ENCODE measurements at places on chromosomes 5 and 9.

- DNase-seq = no peak
Observed at GRCh38 chr9:117121316-117121715, 293.5 kb downstream of the ASTN2 start.

GRCh38 chr5:151683986-151684588, 2.6 kb downstream of the SPARC start:
- no peak for DNase-seq

DNA sequence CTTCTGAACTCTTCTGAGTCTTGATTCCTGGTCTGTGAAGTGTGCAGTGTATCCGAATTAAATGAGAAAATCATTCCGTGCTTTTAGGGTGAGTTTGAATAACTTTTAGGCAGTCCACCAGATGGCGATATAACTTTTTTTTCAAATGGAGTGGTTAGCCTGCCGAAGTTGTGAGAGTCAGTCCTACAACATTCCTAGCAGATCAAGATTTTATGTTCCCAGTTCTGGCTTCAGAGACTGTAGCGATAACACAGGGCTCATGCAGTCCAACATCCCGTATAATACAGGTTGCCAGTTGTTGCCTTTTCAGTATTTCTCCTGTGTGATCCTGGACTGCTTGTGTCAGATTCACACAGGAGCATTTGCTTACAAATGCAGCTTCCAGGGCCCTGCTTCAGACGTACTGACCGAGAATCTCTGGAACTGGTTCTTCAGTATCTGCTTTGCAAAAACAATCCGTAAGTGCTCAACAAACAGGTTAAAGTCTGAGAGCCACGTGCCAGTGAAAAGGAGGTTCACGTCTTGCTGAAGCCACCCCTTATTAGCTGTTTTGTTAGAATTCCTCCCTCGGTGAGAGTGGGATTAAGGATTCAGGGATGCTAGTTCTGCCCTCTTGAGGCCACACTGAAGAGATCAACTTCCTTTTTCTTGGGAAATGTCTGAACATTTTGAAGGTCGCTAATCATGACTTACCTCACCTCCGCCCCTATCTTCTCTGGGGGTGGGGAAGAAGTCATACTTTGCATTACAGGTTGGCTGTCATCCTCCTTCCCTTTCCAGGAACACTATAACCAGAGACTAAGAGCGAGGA, 22.8 kb downstream of the SMIM3 start:
- DNase-seq = peak; percentile 41

GRCh38 chr5:37685816-37686215, 154.0 kb downstream of the GDNF start:
- DNase-seq = no peak

DNA sequence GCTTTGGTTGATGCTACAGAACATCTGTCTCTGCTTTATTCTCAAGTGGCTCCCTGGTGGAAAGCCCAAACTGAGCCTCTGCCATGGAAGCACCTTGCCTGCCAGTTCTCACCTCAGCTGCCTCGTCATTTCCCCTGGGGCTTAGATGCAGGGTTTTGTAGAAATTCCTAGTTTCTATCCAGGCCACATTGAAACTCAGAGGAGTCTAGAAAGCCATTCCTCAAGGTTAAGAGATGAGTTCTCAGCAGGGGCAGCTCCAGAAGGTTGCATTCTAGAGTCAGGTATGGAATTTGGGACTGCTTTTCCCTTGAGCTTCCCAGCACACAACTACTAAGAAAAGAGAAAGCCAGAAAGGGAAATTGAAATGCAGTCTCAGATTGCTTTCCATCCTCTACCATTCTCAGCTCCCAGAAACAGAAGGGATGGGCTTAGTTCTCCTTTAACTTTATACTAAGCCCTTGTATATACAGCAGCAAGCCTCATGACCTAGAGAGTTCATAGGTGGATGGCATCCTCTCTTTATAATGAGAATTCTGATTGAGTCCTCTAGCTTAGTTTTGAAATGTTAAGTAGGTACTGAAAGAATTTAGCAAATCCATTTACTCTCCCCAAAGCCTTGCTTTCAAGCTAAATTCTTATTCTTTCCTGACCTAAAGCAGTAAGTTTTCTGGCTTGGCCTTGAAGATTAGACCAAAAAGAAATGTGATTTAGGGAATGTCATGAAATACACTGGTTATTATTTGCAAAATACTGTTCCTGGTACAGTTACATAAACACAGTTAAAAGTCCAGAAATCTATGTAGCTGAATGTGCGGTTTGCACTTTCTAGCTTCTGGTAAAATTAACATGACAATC, 66.0 kb upstream of the MEF2C start:
- DNase-seq = no peak

GRCh38 chr9:135081264-135081660, 6.2 kb upstream of the OLFM1 start:
- no peak for DNase-seq

DNA sequence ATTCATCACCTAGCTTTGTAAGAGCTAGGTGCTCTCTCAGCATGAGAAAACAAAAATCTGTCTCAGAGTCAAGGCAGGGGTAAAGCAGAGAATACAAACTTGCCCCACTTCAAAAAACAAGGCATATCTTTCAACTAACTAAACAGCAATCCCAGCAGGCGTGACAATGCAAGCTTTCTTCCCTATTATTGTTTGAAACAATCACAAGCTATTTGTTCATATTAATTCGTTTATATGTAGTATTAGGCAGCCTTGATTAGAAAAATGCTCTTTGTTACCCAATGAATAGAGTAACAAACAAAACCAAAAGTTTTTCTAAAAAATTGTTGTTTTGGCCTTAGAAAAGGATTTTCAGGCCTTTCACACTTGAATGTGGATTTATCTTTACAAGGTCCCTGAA, 71.1 kb downstream of the LPAR1 start:
- no peak for DNase-seq

DNA sequence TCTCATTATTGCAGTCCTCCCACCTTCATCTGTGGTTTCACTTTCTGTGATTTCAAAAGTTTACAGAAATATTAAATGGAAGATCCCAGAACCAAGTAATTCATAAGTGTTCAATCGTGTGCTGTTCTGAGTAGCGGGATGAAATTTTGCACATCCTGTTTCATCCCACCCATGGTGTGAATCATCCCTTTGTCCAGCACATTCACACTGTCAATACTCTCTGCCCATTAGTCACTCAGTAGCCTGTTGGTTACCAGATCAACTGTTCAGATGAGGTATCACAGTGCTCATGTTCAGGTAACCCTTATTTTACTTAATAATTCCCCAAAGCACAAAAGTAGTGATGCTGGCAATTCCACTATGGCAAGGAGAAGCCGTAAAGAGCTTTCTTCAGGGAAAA, 26.8 kb downstream of the FAM81B start:
- DNase-seq = no peak

GRCh38 chr9:6959270-6960000, 201.7 kb downstream of the KDM4C start:
- DNase-seq = no peak

GRCh38 chr5:38883842-38884241, 38.0 kb downstream of the OSMR start:
- DNase-seq = no peak

GRCh38 chr5:77882670-77883257, 106.6 kb upstream of the TBCA start:
- no peak for DNase-seq

- peak; percentile 18 for DNase-seq
Observed at GRCh38 chr5:143865426-143866025, 53.6 kb downstream of the HMHB1 start.

DNA sequence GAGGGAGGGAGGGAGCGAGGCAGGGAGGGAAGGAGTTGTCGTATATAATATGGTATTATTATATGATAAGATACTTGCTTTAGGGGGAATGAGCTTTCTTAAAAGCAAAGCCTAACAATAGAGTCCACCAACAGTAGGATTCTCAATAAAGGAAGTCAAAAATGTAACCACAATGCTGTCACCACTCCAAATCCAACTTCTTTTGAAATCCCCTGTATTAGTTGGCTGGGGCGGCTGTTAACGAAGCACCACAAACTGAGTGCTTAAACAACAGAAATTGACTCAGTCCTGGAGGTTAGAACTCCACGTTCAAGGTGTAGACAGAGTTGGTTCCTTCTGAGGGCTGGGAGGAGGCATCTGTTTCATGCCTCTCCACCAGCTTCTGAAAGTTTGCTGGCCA, 23.1 kb downstream of the GAS1 start:
- DNase-seq = no peak

DNA sequence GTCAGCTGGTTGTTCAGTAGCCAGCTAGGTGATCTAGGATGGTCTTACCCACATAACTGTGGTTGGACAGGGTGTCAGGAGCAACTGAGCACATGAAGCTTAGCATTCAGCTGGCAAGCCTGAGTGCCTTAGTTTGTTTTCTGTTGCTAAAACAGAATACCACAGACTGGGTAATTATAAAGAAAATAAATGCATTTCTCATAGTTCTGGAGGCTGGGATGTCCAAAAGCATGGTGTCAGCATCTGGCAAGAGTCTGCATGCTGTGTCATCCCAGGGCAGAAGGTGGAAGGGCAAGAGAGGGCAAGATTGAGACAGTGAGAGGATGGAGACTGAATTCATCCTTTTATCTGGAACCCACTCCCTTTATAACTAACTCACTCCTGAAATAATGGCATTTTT, 921.5 kb downstream of the TLE4 start:
- no peak for DNase-seq

- DNase-seq = no peak
Observed at GRCh38 chr9:129487658-129488483, 133.0 kb downstream of the C9orf50 start.

GRCh38 chr9:36551129-36551528, 21.6 kb upstream of the MELK start:
- no peak for DNase-seq

- DNase-seq = no peak
Observed at GRCh38 chr9:112831969-112832368, 58.7 kb downstream of the SLC46A2 start.

GRCh38 chr9:88197781-88198340, 59.6 kb upstream of the SPATA31C2 start:
- no peak for DNase-seq

GRCh38 chr9:69932901-69933300, 110.7 kb upstream of the MAMDC2 start:
- DNase-seq = no peak

DNA sequence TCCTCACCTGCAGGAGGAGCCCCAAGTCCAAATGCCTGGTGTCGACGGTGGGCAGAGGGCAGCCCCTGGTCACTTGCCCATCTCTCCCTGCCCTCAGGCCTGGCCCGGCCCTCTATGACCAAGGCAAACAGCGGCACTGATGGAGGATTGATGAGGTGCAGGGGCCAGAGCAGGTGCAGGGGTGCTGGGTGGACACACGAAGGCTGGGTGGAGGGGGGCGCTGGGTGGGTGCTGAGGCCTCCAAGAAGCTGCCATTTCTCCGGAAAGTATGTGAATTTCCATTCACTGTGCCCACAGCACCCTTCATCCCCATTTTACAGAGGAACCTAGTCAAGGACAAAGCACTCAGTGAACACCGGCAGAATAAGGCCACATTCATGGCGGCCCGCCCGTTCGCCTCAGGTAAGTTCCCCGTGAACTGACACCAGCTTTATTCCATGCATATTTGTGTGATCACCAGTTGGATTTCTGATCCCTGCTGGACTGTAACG, 143.8 kb upstream of the PPP1R26 start:
- no peak for DNase-seq

GRCh38 chr5:135565266-135565665, 13.5 kb downstream of the CXCL14 start:
- no peak for DNase-seq

DNA sequence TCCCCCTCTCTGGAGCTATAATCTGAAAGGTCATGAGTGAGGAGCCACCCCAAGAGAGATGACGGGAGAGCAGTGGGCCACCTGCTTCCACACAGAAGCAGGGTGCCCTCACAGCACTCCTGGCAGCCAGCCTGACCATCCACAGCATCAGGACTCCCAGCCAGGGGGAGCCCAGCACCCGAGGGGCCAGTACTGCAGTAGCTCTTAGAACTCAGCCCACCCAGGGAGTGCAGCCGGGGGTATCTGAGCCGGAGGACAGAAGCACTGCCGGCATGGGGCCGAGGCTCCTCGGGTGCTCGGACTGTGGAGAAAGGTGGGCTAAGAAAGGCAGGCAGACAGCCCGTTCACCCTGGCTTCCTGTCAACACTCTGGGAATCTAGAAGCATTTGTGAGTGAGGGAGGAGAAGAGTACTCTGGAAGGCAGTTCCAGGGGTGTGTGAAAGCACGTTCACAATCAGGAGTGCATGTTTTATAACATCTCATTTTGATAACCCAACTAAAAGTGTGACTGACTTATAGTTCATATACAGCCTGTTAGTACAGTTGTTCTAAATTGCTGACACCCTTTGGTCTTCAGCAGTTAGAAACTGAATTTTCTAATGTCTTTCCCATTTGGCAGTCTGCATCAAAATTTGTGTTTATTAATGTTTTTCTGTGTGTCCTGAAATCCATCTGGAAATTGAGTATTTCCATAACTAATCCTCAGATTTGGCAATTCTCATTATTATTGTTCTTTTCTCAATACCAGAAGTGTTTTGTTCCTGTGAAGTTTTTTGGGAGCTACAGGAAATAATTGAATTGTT, 25.9 kb upstream of the ASPN start:
- no peak for DNase-seq

DNA sequence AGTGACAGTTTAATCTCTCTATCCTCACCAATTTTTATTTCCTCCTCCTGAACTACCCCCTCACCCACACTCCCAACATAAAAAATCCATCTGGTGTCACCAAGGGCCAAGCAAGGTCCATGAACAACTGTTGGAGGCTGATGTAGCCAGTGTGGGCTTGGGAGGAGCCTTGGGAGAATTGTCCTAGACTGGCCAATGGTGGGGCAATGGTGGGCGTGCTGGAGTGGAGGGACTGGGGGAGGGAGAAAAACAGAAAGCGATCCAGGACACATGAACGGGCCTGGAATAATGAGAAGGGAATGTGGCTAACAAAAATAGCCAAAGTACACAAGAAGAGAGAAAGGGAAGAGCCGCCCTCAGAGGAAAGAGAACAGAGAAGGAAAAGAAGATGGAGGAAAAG, 272.6 kb downstream of the ENC1 start:
- no peak for DNase-seq

DNA sequence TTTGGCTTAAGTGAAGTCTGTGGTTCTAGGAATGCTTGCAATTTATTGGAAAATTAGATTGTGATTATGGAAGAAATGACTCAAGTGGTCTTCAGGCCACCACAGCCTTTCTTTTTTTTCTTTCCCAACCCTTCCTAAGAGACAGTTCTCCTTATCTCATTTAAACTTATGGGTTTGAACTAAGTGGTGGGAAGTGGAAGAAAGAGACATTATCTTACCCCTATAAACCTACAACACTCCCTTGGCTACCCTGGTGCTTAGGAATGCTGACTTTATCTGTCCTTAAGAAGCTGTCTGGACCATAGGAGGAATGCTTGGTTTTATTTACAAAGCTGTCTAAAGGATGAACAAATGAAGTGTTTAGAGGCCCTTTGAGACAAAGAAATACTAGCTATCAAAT, 5.1 kb upstream of the ERAP1 start:
- DNase-seq = no peak

GRCh38 chr5:148970876-148971275, 92.0 kb downstream of the SH3TC2 start:
- DNase-seq = no peak
